ENCODE measurements at places on chromosomes 5 and 9.

DNA sequence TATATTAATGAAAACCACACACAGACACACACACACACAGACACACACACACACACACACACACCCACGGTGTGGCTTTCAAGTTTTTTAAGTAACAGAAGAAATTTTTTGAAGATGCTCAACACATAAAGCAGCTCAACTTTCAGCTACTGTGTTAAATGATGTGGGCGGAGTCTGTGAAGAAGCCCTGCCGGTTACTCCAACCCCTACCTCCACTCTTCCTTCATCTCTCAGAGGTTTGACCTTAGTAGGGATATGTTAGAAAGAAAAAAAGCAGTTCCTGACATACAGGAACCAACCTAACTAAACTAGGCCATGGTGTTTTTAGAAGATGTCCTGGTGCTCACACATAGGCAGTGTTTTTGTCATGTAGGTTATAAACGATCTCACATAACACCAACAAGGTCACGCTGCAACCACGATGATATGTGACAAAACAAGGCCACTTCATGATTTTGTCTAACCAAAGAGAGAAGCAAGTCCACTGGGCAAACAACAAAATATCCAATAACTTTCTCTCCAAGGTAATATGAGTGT is 112.8 kb downstream of the EMB start:
- no peak for DNase-seq

DNA sequence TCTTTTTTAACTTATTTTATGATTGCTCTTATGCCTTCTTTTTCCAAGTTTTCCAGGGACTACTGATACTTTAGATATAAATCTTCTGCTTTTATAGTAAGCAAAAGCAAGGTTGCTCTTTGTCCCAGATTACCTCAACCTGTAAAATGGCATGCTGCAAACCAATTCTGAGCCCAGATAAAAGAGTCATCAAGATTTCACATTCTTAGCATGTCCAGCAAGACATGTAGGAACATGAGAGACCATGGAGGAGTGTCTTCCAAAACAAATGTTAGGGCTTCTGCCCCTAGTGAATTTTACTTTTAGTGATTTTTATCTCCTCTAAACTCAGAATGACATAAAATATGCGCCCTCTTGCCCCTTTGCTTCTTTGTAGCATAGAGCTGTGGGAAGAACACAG is 7.0 kb upstream of the CDC20B start:
- no peak for DNase-seq

DNA sequence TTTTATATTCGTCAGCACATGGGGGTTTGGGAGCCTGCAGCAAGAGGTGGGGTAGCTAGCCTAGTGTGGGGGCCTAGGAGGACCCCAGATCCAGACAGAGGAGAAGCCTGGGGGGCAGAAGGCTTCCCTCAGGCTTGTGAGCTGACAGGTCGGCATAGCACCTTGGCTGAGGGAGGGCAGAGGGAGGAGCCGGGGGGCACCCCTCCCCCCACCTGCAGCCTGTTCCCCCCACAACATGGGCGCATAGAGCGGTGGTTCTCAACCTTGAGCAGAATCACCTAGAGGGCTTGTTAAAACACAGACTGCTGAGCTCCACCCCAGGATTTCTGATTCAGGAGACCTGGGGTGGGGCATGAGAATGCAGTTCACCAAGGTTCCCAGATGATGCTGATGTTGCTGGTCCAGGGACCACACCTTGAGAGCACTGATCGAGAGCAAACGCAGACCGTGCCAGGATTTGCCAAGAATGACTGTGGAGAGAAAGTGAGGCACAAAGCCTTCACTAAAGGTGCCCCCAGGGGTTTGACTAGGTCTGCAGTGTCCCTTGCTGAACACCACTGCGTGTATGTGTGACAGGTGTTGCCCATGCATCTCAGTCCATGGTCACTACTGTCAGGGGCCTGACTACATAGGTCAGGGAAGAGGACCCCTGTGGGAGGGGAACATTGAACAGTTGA is 163.3 kb downstream of the MACROH2A1 start:
- no peak for DNase-seq

- DNase-seq, result no peak
Observed at GRCh38 chr9:38057416-38058195, 11.4 kb downstream of the SHB start.

- DNase-seq, result no peak
Observed at GRCh38 chr9:20256284-20256948, 365.9 kb downstream of the MLLT3 start.
